ENCODE measurements at places on chromosomes 13 and 19. TPM values are rescaled to one million over a fixed set of nuclear protein-coding genes. Genes with fewer than 3 reads are reported as not detected.
A peak's percentile ranks its signal among the peaks of the same experiment; 100 is the strongest.

DNA sequence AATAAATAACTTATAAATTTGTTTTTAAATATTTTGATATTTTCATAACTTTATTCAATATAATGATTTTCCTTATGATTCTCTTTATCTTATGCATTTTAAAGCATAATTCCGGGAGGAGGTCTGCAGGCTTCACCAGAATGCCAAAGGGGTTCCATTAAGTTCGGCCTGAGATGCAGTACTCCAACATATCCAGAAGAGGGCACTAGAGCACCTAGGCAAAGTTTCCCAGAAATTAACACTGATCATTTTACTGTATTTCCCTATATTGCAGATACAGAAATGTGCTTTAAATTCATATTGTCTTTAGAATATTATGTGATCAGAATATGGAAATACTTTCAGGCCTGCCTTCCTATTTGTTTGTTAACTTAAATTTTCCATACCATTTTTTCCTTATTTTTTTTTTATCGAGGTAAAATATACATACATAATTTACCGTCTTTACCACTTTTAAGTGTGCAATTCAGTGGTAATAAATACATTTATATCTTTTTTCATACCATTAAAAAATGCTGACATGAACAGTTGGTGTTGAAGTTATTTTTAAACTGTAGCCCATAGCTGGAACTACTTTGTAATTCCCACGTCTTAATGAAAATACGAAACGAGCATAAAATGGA lies 58.9 kb upstream of the TM9SF2 start:
- DNase-seq, result peak; percentile 41

- DNase-seq, result no peak
Observed at GRCh38 chr19:45020071-45020470, 18.8 kb upstream of the CLASRP start.

- no peak for DNase-seq
Observed at GRCh38 chr19:39937787-39938186, 3.4 kb upstream of the FCGBP start.

DNA sequence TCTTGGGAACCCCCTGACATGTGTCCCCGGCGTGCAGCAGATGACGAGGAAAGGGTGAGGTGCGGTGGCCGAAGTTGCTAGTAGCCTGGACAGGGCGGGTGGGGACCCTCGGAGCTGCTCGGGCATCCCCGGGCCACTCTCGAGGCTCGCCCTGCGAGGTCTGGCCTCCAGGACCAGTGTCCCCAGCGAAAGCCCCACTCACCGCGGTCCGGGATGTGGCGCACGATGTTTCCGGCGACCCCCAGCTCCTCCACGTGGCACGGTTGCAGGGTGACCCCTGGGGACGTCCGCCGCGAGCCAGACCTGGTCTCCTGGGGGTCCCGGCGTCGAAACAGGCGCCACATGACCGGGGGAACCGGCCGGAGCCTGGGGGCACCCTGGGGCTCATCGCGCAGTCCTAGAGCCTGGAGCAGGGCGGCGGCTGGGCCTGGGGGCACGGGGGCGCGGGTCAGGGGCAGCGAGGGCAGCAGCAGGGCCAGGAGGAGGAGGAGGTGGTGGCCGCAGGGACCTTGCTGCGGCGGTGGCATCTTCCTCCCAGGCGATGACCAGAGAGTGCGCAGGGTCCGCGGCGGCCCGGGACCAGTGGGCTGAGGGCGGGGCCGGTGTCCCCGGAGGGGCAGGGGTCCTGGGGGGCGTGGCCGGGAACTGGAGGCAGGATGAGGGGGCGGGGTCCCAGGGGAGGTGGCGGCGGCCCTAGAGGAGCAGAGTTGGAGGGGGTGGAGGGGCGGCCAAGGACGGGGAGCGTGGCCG lies 26.0 kb downstream of the CERS1 start:
- DNase-seq, result no peak

GRCh38 chr19:30076751-30077670 lies 135.0 kb downstream of the URI1 start:
- DNase-seq, result no peak

DNA sequence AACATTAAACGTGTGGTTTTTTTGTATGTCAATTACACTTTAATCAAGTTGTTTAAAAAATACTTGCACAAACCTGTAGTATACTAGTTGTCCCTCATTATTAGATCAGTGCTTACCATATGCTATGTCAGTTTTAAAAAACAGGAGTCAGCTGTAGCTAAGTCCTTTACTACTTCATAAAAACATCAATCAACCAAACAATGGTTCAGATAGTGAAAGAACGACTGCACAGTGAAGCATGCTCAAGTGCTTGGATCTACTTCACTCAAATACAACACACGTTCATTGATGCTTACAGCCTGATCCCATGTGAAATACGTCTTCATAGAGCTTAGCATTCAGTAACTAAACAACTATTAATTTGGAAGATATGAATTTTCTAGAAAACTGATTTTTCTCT lies 225.0 kb downstream of the FGF14 start:
- DNase-seq, result no peak

- no peak for DNase-seq
Observed at GRCh38 chr13:24081387-24081786, 79.1 kb upstream of the SPATA13 start.

DNA sequence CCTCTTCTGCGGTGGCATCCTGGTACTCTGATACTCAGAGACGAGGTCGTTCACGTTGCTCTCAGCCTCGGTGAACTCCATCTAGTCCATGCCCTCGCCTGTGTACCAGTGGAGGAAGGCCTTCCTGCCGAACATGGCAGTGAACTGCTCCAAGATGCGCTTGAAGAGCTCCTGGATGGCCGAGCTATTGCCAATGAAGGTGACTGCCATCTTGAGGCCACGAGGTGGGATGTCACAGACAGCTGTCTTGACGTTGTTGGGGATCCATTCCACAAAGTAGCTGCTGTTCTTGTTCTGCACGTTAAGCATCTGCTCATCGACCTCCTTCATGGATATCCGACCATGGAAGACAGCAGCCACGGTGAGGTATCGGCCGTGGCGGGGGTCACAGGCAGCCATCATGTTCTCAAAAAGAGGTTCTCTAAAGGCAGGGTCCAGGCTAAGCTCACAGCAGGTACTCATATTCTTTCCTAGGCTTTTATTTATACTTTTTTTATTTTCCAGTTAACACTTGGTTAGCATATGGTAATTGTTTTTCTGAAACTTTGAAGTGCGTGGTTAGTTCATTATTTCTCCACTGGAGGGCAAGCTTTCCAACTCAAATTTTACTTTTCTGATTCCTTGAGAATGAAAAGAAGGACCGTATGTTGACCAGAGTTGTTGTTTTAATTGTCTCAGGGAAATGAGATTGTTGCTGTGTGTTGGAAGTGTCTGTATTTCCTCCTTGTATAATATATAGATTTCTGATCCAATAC lies 72.4 kb upstream of the RGCC start:
- no peak for DNase-seq

GRCh38 chr19:16366433-16367260 lies 42.0 kb downstream of the KLF2 start:
- no peak for DNase-seq

DNA sequence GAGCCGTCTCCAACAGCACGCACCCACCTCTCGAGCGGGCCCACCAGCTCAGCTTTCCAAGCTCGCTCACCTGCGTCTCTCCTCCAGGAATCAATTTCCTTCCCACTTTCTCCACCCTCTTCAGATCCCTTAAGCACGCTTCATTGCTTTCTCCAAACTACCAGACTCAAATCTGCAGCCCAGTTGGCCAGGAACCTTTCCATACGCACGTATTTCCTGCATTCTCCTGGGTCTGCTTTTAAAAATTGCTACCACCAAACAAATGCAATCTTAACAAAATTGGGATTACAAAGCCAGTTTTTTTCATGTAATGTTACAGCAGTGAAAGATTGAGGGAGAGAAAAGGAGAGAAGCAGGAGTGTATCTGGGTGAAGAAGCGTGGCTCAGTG lies 1.5 kb downstream of the ENOX1 start:
- no peak for DNase-seq

DNA sequence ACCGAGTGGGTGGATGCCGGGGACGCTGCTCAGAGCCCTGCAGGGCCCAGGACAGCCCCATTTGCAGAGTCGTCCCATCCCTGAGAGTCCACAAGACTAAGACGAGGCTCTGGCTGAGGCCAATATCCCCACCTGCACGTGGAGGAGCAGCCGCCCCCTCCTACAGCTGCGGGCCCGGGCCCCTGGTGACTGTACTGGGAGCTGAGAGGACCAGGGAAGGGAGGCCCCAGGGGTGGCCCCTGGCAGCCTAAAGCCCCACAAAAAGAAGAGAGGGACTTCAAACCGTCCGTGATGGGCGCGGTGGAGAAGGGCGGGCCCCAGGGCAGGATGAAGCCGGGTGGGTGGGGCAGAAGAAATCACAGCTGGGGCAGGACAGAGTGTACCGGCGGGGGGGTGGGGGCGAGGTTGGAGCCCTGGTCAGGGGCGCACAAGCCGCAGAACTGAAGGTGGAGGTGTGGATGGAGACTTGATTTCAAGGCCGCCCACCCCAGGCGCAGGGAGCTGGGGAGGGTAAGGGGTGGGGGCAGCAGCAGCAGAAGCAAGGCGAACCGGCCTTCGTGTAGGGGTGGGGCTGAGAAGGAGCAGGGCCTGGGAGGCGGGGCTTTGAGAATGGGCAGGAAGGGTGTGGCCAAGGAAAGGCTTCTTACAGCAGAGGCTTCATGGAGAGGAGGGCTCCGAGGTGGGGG lies 12.9 kb downstream of the CFD start:
- no peak for DNase-seq

DNA sequence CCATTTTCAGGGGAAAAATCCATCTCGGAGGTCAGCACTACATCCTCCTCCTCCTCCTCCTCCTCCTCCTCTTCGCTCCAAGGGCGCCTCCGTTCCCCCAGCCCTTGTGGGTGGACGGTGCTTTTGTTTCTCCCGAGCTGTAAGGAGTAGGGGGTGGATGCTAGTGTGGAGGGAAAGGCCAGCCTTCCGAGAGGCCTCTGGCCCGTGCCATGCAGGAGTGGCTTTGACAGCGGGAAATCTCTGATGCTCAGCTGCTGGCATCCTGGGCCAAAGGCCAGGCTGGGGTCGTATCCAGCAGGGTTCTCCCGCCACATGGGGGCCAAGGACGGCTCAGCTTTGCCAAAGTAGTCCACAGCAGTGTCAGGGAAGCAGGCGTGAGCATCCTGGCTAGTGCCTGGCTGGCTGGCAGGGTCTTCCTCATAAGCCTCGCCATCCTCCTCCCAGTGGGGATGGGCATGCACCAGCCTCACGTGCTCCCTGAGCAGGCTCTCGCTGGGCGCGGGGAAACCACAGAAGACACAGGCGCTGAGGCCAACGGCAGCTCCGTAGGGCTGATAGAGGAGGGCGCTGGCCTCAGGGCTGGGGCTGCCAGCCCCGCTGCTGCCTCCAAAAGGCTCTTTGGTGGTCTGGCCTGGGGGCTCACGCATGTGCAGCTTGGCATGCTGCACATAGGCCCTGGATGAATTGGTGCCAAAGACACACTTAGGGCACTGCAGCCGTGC lies 10.5 kb downstream of the WIZ start:
- DNase-seq, result no peak

GRCh38 chr13:89514534-89515312 lies 1832.8 kb upstream of the MIR17HG start:
- DNase-seq, result peak; percentile 43

DNA sequence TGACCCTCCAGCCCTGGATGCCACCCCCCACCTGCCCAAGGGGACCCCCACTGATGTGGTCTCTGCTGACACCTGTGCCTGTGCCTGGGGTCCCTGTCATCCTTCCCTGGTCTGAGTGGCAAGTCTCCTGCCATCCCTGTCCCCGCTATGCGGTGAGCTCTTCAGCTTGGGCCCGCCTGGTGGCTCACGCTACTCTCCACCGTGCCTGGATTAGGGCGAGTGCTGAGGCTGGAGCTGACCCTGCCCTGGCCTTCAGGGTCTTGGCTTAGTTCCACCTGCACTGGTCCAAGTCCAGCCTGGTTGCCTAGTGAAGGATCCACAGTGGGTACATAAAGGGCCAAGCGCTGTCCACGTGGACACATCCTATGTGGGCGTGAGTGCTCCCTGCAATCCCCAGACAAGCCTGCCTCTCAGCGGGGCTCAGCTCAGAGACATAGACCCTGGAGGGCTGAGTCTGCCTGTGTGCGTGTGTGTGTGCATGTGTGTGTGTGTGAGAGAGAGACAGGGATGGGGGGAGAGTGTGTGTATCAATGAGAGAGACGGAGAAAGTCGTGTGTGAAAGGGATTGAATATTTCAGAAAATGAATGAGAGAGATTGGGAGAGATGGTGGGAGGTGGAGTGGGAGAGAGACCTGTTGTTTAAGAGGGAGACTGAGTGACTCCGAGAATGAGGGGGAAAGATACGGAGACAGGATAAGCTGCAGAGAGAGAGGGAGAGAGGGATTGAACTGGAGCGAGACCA lies 22.1 kb downstream of the WTIP start:
- DNase-seq, result no peak

DNA sequence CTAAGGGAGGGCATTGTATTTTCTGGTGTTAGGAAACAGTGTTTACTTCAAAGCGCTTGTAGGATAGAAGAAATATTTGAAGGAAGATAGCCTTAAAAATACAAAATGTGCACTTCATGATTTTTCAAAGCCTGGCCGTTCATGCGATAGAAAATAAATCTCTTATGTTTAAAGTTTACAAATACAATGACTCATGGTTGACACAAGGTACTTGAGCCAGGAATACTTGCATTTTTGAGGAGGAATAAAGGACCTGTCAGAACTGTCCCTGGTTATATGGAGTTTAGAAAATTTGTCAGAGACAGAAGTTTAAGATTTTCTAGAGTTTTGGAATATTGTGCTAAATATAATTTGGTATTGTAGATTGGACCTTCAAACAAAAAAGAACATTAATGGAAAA lies 1223.2 kb upstream of the SLC10A2 start:
- DNase-seq, result no peak

The ZNF66 gene
- total RNA-seq, result 5.3 TPM

The OLFM2 gene
- 9.7 TPM for total RNA-seq

All from Panc1 (cell line).